ENCODE measurements at places on chromosomes 2 and 18. TPM values are rescaled to one million over a fixed set of nuclear protein-coding genes. Genes with fewer than 3 reads are reported as not detected.
A peak's percentile ranks its signal among the peaks of the same experiment; 100 is the strongest.

GRCh38 chr2:241985986-241986329, 116.4 kb downstream of the RTP5 start:
- no peak for DNase-seq

DNA sequence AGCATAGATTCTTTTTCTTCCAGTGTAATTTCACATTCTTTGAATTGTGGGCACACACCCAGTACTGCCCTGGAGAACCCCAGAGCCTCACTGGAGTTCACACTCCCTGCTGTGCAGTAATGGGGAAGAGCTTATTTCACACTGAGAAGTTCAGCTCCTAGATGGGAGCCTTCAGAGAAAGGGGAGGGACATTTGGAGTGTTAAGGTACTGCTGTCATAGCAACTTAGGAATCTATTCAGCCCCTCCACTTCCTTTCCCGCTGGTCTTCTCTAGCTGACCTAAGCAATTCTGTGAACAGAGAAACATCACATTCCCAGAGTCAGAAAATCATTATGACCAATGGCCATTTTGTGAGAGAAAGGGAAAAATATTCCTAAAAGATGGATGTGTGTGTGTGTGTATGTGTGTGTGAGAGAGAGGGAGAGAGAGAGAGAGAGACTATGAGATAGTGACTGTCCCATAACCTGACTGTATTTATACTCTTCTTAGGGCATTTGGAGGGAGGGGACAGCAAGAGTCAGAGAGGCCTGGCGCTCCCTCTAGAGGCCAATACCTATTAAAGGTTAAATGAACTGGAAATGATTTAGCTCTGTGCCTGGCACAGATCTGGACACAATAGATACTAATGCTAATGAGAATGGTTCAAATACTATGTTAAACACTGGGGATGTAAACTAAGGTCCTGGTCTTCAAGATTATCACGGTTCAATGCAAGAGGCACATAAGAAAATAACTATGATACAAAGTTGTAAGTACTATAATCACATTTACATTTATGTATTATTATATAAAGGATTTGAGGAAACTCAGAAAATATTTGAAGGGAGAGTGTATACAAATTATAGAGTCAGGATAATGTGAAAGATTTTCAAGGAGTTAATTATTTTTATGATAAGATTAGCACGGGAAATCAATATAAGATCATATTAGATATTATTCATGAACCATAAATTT, 41.5 kb upstream of the RPE start:
- DNase-seq: peak; percentile 53

- DNase-seq: no peak
Measured at GRCh38 chr18:42765302-42765701, 350.2 kb downstream of the RIT2 start.

- no peak for DNase-seq
Measured at GRCh38 chr2:15620857-15621471, 29.3 kb downstream of the DDX1 start.

DNA sequence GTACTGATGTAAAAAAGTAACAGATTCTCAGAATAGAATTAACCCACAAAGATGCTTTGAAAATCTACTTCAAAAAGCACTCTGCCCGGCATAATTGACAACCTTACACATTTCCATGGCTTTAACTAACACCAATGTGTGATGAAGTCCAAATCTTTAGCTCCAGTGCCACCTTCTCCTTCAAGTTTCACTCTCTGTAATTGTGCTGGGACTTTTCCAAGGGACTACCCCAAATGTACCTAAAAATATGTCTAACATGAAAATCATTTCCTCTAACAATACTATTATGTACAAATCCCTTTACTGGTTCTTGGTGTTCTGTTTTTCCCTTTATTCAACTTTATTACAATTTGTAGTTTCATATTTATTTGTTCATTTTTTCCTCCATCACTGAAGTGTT, 20.6 kb upstream of the UBE2E3 start:
- DNase-seq: no peak

DNA sequence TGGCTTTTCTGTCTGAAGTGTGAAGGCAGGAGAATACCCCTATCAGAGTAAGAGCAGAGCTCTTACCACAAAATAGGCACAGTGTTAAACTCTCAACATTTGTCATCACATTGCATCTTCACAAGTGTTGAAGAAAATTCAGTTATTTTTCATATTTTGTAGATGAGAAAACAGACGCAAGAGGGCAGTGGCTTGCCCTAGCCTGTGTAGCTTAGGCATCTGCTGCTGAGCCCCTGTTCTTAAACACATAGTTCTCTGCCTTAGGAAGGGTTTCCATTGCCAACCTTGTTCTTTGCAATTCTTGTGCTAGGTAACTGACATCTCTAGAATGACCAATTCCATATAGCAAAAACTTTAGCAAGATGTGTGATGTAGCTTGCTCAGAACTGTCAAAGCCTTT, 112.7 kb upstream of the RMDN2 start:
- DNase-seq: no peak

- DNase-seq: no peak
Measured at GRCh38 chr2:197010200-197011020, 83.9 kb upstream of the PGAP1 start.

- DNase-seq: no peak
Measured at GRCh38 chr18:74264303-74265020, 27.3 kb downstream of the CYB5A start.

GRCh38 chr2:38122344-38122743, 46.4 kb upstream of the CYP1B1 start:
- no peak for DNase-seq

- DNase-seq: peak; percentile 46
Measured at GRCh38 chr18:48412339-48412929, 3.3 kb upstream of the ZBTB7C start.

DNA sequence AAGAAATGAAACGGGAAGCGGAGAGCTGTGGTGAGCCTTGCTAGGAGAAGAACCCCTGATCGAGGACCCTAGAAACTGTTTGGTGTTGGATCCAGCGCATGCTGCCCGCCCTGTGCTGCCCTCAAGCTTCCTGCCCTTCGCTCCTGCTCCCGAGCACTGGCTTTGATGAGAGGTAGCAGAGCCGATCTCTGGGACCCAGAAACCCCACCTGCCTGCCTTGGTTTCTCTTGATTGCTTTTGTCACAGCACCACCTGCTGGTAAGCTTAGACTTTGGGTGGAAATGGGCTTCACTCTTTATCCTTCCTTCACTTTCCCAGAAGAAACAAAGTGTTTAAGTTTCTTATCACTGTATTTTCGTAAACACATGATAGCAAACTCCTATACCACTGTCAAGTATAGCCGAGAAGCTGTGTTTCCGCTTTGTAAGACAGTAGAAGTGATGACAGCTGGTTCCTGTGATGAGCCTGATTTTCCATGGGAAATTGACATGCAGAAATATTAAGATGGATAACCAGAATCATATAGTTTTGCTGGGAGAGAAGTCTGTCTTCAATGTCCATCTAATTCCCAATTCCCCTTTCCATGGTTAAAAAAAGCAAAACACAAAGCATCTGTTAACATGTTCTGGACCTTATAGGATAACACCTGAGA, 267.4 kb downstream of the PHLPP1 start:
- DNase-seq: peak; percentile 71

The DAW1 gene
- total RNA-seq: not detected

The DLGAP1 gene
- total RNA-seq: not detected

The SCYGR4 gene
- not detected for total RNA-seq
